Femur (tissue), 1 donor: ENCODE measurements at places on chromosomes 7 and 10.

DNA sequence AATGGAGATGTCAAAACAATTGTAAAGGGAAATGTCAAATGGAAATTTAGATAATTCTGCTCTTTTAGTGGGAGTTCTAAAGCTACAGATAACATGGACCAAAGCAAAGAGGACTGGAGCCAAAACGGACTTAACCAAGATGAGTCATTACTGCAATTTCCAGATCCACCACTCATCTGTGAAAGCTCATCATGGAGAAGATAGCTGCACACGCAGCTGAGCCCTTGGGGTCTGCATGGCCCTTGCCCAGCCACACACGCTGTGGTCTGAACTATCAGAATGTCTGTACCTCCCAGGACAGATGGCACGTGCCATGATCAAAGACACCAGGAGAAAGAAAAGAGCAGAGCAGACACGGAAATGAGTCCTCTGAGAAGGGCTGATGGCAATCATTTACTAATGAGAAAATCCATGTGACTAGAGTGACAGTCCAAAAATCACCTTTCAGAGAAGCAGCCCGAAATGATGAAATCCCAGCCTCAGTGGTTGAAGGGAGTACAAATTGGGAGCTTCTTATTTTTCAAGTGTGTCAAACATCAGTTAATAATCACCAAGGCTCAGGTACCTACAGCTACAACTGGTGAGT, 177.9 kb upstream of the MGMT start:
- no peak for DNase-seq

GRCh38 chr10:104318810-104319741, 19.2 kb downstream of the ITPRIP start:
- DNase-seq: no peak

DNA sequence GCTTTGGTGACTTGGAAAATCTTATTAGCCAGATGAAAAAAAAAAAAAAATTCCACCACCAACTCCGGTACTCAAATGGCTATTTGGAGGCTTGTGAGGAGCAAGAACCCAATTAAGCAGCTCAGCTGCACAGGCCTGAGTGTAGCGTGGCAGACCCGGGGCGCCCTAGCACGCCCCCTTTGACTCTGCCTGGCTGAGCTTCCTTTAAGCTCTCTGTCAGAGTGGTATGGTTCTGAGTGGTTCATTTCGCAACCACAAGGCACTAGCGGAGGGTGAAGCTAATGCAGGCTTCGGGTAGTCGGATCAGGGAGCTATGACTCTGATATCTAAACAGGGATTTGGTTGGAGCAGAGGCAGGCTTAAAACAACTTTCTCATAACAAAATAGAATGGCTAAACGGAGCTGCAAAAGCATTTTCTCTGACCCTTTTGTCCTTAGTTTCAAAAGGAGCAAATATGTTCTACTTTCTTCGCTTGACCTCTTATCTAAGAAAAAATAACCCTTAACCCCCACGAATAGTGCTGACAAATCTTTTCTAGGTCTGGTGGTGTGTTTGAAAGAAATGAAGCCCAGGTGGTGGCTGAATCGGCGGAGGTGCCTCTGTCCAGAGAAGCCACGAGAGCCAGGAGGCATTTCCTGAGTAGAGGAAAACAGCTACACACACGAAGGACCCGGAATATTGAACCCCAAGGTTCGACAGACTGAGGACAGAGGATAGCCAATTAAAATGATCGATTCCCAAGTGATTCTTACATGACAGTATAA, 285.4 kb upstream of the GLI3 start:
- DNase-seq: peak; percentile 40

GRCh38 chr10:131944976-131945695, 36.6 kb downstream of the BNIP3 start:
- DNase-seq: peak; percentile 11

DNA sequence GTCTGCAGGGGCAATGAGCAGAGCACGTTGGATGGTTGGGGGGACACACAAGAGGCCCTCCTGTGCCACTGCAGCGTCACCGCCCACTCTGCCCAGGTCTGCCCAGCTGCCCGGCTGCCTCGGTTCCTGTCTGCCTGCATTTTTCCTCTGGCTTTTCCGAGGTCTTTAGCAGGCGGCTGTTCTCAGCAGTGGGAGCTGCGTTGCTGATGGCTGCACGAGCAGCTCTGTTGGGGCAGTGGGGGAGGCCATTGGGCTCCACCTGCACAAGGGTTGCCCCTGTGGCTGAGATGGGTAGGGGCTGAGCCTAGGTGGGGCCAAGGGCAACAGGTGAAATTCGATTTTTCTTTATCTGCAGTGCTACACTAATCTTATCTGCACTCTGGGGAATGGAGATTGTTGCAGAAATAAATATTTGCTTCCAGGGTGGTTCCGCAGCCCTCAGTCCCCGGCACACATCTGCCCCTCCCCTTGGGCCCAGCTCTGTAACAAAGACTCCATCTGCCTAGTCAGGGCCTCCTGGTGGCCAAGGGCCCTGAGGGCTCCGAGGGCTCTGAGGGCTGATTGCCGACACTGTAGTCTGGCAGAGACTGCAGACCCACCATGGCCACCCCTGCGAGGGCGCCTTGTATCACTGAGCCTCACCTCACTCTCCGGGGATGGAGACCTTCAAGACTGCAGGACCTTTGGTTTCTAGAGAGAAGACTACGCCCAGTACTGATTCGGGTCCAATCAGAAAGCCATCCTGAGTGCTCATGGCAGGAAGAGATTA, 141.7 kb upstream of the SHH start:
- no peak for DNase-seq

DNA sequence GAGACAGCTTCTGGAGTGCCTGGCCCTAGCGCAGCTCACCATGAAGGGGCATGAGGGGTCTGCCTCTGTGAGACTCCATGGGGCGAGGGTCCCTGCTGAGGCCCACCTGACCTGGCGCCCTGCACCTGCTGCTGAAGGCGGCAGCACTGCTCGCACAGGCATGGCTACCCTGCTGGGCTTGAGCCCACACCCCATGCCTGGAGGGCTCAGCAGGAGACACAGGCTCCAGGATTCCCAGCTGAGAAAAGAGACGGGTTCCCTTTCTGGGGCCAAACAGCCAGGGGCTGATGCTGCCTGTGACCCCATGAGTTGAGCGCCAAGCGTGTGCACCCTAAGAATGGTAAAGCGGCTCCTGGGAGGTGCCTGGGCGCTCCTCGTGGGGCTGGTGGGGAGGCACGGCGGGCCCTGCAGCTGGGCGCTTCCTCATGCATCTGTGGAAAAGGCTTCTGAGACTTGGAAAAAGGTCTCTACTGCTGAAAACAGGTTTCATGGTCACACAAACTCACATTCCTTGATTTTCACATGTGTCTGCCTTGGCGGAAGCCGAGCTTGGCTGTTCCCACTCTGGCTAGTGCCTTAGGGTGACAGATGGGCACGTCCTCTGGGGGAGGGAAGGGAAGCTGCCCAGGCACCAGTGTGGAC, 233.4 kb downstream of the ZMYND11 start:
- DNase-seq: no peak

DNA sequence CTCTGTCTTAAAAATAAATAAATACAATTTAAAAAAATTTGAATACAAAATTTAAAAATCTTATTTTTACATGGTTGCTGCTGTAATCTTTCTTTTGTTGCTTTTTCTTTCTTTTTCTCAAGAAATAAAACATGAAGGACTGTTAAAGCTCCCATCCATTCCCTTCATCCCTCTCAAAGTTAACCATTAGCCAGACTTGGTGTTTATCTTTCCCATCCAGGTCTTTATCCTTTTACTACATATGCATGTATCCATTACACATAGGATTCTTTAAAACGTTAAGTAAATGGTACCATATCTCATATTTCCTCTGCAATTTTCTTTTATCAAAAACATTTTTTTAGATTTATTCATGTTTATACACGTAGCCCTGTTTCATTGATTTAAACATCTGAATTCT, 70.1 kb downstream of the CREB3L2 start:
- DNase-seq: no peak

DNA sequence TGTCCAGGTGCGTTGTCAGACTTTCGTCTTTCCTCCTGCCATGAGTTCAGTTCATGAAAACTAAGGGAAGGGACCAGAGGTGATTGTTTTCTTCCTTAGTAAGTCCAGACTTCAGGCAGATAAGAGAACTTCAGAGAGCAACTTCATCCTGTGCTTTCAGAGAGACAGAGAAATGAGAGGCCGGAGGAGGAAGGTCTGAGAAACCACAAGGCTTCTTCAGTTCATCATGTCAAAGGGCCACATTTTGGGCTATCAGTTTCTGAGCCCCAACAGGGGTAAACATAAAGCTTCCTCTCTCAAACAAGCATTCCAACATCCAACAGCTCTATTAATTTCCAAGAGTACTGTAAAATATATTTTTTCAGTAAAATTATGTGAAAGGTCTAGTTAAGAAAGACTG, 668.4 kb upstream of the NRP1 start:
- DNase-seq: no peak

- no peak for DNase-seq
Observed at GRCh38 chr10:31431021-31431420, 112.0 kb downstream of the ZEB1 start.

DNA sequence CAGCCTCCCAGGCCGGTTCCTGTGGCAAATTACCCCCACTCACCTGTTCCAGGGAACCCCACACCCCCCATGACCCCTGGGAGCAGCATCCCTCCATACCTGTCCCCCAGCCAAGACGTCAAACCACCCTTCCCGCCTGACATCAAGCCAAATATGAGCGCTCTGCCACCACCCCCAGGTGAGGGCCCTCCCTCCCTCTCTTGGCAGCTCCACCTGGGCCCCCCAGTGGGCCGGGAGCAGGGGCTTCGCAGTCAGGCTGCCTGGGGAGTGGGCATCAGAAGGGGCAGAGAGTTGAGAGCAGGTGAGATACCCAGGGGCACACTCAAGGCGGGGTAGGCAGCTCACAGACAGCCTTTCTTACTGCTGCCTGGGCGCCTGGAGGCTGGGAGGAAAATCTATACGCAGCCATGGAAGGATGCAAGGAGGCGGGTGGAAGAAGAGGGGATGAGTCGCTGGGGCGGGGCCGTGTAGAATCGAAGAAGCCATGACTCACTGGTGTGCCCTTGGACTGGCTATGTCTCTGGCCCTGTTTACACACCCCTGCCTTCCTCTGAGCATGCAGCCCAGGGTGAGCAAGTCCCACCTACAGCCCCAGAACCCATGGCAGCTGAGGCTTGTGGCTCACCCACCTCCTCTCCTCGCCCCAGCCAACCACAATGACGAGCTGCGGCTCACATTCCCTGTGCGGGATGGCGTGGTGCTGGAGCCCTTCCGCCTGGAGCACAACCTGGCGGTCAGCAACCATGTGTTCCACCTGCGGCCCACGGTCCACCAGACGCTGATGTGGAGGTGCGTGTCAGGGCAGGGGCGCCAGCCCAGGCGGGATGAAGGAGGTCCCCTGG, 48.6 kb upstream of the PPIF start:
- peak; percentile 55 for DNase-seq

DNA sequence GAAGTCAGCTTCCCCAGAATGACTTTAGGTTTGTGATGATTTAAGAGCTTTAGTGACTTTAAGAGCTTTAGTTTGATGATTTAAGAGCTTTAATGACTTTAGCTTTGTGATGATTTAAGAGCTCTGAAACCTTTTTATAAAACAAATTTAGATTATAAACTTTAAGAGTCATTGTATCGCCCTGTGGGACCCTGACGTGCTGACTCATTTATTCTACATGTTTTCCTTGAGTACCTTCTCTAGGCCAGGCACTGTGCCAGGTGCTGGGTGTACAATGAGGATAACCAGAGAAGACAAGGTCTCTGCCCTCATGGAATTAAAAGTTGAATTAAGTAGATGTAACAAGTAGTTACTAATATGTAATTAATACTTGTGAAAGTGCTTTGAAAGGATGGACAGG, 45.4 kb downstream of the CNNM1 start:
- DNase-seq: no peak

DNA sequence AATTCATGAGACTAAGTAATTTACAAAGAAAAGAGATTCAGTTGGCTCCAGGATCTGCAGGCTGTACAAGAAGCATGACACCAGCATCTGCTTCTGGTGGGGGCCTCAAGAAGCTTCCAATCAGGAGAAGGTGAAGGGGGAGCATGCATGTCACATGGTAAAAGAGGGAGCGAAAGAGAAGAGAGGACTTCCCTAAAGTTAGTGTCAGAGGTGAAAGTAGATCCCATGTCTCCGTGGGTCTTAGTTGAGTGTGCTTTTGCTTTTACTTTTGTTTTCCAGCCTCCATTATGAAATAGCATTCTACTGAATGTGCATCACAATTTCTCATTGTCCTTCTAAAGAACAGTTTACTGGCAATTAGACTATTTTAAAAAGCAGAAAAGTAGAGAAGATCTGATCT, 213.6 kb upstream of the FZD1 start:
- no peak for DNase-seq

- DNase-seq: no peak
Observed at GRCh38 chr10:3852147-3852904, 67.3 kb upstream of the KLF6 start.

DNA sequence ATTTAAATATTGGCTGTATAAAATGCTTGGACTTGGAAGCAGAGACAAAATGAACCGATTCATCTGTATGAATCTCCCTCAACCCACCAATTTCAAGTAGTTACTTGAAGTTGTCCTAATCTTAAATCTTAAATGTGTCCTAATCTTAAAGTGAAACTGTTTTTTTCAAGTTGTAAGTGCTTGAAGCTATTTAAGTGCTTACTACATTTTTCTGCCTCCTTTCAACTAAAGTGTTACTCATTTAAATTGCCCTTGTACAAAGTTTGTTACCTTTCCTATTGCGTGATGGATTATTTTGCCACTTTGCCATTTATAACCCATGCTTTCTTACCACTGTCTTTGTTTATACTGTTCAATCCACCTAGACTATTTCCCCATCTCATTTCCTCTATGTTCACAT, 2.8 kb downstream of the BCAP29 start:
- DNase-seq: no peak

GRCh38 chr10:74593470-74593869, 232.9 kb upstream of the KAT6B start:
- DNase-seq: no peak

DNA sequence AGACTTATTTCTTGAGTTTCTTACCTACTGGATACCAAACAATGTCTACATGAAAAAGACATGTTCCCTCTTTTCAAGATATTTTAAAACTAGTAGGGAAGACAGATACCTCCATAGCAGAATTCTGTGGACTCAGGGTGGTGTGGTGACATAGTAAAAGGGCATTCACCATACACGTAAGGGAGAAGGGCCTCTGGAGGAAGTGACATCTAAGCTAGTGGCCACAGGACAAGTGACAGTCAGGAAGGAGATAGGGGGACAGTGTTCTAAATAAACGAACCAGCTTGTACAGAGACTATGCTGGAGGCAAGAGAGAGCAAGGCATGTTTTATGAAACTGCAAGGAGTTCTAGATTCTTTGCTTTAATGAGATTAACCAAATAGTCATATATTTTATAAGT, 321.7 kb upstream of the LRGUK start:
- no peak for DNase-seq

- no peak for DNase-seq
Observed at GRCh38 chr10:77770081-77770867, 132.7 kb upstream of the KCNMA1 start.

DNA sequence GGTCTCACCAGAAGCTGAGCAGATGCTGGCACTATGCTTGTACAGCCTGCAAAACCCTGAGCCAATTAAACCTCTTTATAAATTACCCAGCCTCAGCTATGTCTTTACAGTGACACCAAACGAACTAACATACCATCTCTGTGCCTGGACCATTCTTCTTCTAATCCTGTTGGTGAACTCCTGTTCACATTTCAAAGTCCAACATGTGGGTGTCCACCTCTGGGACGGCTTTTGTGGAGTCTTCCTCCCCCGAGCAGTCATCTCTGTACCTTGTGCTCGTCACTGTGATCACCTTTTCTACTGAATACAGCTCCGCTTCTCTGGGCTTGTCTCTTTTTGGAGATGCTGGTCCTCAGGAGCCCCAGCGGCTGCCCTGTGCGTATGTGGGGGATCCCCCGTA, 7.4 kb upstream of the ESYT2 start:
- DNase-seq: no peak
